ENCODE measurements at places on chromosomes 4 and X. TPM values are rescaled to one million over a fixed set of nuclear protein-coding genes. Genes with fewer than 3 reads are reported as not detected.
A peak's percentile ranks its signal among the peaks of the same experiment; 100 is the strongest.

Gene ZNF674
- polyA plus RNA-seq = 2.2 TPM

Gene STK32B
- 5.5 TPM for polyA plus RNA-seq

Gene CCNB3
- polyA plus RNA-seq = 0.09 TPM

Gene BTC
- polyA plus RNA-seq = not detected

Gene MAGEA11
- polyA plus RNA-seq = not detected

Gene DCLK2
- 15.5 TPM for polyA plus RNA-seq

Gene TEX11
- polyA plus RNA-seq = not detected

Gene ARMCX2
- 63.6 TPM for polyA plus RNA-seq

DNA sequence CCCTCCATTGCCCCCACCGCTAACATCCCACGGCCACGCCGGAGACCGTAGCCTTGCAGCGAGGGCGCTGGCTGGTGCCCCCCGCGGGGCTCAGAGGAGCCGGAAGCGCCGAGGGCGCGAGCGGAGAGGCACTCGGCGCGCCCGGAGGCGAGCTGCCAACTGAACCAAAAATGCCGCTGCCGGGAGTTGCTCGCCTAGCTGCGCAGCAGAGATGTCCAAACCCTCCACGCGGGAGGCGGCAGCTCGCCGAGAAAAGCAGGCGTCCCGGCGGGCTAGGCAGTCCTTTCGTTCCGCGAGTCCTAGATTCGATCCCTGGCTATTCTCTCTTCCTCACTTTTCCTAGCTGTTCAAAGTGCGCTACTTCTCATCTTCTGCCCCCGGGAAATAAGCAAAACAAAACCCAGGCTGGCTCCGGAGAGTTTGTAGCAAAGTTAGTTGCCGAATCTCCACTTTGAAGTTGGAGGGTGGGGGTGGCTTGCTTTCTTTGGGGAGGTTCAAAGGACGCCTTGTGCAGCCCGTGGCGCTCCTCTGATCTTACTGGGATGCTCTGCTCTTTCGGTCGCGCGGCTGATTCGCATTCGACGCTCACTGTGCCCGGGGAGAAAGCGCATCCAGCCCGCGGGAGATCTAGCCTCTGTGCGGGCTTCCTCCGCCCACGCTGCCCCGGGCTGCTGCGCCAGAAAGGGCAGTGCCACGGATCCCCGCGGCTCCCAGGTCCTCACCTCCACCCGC lies 723 bp downstream of the NKX6-1 start:
- H3K27me3 ChIP-seq = peaks cover 86% of the 10 kb centered on the region
- peak overlapping the region; percentile 48 for H3K4me3 ChIP-seq
- peak; percentile 7 for DNase-seq
- H3K36me3 ChIP-seq = no peaks in the 10 kb centered on the region
- no peak overlapping the region for H3K27ac ChIP-seq

- no peaks in the 10 kb centered on the region for H3K27me3 ChIP-seq
- no peak for DNase-seq
- H3K27ac ChIP-seq = no peak overlapping the region
- H3K36me3 ChIP-seq = no peaks in the 10 kb centered on the region
Observed at GRCh38 chrX:12570859-12571501, 220.2 kb upstream of the PRPS2 start.

DNA sequence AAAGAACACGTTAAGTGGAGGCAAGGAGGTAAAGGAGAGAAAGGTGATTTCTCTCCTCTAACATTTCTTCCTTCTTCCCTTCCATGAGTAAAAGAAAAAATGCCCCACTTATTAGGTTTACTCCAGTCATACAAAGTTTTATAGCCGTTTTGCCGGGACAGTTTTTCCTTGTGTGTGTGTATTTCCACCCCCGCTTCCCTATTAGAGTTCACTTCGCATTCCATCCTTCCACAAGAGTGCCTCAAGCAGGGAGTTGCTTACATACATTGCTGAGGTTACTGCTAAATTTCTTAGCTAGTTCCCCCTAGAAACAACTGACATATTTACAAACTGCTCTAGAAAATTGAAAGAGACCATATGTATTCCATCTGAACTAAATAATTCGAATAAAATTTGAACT lies 45.2 kb upstream of the BMP15 start:
- H3K27me3 ChIP-seq = peaks cover 3% of the 10 kb centered on the region
- no peaks in the 10 kb centered on the region for H3K4me1 ChIP-seq
- no peaks in the 10 kb centered on the region for H3K36me3 ChIP-seq
- H3K27ac ChIP-seq = no peak overlapping the region
- DNase-seq = no peak
- H3K4me3 ChIP-seq = no peak overlapping the region

DNA sequence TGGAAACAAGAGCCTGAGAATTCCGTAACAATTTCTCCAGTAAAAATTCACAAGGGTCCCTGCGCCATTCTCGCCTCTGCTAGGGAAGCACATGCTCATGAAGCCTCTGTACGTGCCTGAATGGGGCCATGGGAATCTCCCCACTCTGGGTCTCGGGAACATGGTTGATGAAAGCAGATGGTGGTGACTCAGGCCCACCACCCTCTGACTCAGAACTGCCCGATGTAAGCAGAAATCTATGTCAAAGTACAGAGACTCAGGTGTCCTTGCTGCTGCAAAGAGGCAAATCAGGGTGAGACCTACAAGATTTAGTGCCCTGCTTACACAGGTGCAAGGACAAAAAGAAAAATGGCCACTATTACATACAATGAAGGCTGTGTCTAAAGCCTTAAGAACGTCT lies 65.0 kb downstream of the SCD5 start:
- no peak overlapping the region for H3K27ac ChIP-seq
- no peaks in the 10 kb centered on the region for H3K27me3 ChIP-seq
- no peak overlapping the region for H3K4me3 ChIP-seq
- peak; percentile 93 for DNase-seq

GRCh38 chrX:137032341-137032694 lies 1.5 kb downstream of the GPR101 start:
- DNase-seq = no peak
- no peaks in the 10 kb centered on the region for H3K36me3 ChIP-seq
- peak overlapping the region; percentile 41 for H3K4me3 ChIP-seq
- H3K4me1 ChIP-seq = no peaks in the 10 kb centered on the region
- no peak overlapping the region for H3K27ac ChIP-seq

DNA sequence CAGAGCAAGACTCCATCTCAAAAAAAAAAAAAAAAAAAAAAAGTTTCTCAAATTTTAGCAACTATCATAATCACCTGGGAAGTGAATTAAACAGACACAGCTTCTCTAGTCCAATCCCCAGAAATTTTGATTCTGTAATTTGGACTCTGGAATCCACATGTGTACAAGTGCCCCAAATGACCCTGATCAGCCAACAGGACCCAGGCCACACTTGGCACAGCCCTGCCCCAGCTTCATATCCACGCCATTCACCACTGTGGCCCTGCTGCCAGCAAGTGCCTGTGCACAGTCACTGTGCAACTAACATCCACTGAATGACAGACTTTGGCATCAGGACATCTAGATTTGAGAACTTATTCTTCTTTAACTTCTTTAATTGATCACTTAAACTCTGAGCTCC lies 14.1 kb upstream of the CXCL13 start:
- H3K27ac ChIP-seq = no peak overlapping the region
- no peak for DNase-seq
- H3K36me3 ChIP-seq = no peaks in the 10 kb centered on the region
- H3K27me3 ChIP-seq = peaks cover 6% of the 10 kb centered on the region
- H3K4me3 ChIP-seq = no peak overlapping the region
- no peaks in the 10 kb centered on the region for H3K4me1 ChIP-seq

DNA sequence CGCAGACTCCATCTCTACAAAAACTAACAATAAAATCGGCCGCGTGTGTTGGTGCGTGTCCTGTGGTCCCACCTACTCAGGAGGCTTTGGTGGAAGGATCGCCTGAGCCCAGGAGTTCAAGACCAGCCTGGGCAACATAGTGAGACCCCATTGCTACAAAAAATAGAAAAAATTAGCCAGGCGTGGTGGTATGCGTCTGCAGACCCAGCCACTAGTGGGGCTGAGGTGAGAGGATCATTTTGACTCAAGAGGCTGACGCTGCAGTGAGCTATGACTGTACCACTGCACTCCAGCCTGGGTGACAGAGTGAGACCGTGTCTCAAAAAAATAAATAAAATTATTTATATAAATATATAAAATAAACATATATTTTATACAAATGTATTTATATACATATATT lies 22.3 kb downstream of the ASMTL start:
- no peak for DNase-seq
- H3K4me1 ChIP-seq = no peaks in the 10 kb centered on the region
- H3K36me3 ChIP-seq = peaks cover 31% of the 10 kb centered on the region
- no peak overlapping the region for H3K27ac ChIP-seq

DNA sequence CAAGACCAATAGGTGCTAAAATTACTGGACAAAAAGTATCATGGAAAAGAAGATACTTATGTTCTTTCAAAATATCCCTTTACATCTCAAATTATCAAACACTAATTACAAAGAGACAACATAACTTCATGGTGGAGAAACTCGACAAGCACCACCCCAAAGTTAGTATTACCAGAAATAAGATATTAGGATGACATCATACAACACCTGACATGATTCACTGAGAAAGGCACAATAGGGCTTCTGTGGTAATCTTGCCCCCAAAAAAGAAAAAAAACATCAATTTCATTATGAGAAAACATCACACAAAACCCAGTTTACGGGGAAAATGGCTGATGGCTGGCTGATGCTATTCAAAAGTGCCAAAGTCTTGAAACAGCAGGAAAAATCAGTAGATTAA lies 1781.7 kb upstream of the PCDH10 start:
- H3K27me3 ChIP-seq = no peaks in the 10 kb centered on the region
- no peaks in the 10 kb centered on the region for H3K36me3 ChIP-seq
- no peak overlapping the region for H3K4me3 ChIP-seq
- no peak overlapping the region for H3K27ac ChIP-seq
- no peak for DNase-seq
- no peaks in the 10 kb centered on the region for H3K4me1 ChIP-seq

DNA sequence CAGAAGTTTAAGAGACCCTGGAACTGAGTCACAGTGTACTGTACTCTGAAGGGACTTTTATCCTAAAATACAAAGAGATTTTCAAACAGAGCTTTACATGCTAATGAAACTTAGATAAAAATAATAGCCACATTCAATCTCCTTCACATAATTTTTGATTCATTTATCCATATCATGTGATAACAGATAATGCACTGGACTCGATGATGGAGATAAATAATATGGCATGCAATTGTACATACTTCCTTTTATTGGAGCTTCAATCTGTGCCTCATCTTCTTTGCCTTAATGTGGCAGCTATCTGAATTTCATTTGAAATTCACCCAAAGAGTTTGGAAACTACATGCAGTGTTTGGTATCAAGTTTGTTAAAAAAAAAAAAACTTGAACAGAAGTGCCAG lies 390.6 kb downstream of the CFAP47 start:
- no peak for DNase-seq
- H3K4me1 ChIP-seq = no peaks in the 10 kb centered on the region
- no peak overlapping the region for H3K4me3 ChIP-seq
- H3K27me3 ChIP-seq = no peaks in the 10 kb centered on the region
- H3K27ac ChIP-seq = no peak overlapping the region
- no peaks in the 10 kb centered on the region for H3K36me3 ChIP-seq

GRCh38 chr4:83664071-83664470 lies 128.2 kb downstream of the GPAT3 start:
- H3K4me1 ChIP-seq = no peaks in the 10 kb centered on the region
- H3K36me3 ChIP-seq = no peaks in the 10 kb centered on the region
- no peak overlapping the region for H3K27ac ChIP-seq
- peaks cover 2% of the 10 kb centered on the region for H3K27me3 ChIP-seq

DNA sequence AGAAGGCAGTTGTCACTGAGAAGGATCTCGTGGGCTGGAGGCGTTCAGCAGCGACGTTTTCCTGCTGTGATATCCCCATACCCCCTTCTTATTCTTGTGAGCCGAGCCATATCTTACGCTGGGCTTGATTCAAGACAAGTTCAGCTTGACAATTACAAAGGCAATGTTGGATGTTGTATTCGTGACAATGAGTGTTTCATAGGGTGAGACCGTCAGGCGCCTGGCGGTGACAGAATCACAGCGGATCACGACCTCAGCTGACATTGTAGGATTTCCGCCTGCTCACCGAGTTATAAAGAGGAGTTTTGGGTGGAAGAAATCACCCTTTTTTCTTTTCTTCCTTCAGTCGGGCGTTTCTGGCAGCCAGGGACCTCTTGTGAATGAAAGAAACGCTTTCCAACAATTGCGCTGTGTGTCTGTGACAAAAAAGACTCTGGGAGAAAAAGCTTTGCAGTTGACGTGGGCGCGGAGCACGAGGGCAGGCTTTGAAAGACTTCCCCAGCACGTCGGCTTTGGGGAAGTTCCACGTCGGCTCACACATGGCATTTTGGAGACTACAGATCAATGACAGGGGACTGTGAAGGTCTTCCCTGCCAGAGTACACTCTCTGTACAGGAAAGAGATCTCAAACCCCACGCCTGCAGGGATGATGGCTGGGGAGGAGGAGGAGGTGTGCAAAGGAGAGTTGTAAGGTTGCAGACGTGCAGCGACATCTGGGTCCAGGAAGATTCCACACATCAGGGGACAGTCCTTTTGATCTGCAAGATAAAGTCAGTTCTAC lies 135.4 kb downstream of the CRLF2 start:
- no peaks in the 10 kb centered on the region for H3K27me3 ChIP-seq
- H3K4me3 ChIP-seq = no peak overlapping the region
- H3K27ac ChIP-seq = no peak overlapping the region

DNA sequence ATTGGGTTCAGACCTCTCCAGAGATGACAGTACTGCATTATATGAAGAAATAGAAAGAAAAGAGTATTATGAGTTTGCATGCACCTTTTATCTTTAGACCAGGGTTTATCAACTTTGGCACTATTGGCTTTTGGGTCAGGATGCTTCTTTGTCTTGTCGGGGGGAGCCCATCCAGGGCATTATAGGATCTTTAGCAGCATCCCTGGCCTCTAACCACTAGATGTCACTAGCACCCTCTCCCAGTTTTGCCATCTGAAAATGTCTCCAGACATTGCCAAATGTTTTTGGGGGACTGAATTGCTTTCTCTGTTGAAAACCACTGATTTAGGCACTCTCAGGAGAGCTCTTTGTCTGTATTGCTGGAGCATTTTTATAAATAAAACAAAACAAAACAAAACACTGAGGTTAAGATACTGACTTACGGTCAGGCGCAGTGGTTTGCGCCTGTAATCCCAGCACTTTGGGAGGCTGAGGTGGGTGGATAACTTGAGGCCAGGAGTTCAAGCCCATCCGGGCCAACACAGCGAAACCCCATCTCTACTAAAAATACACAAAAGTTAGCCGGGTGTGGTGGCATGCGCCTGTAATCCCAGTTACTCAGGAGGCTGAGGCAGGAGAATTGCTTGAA lies 23.6 kb downstream of the CA5B start:
- H3K27me3 ChIP-seq = no peaks in the 10 kb centered on the region
- no peak overlapping the region for H3K27ac ChIP-seq
- no peaks in the 10 kb centered on the region for H3K4me1 ChIP-seq

- H3K4me1 ChIP-seq = no peaks in the 10 kb centered on the region
- no peaks in the 10 kb centered on the region for H3K27me3 ChIP-seq
- H3K27ac ChIP-seq = no peak overlapping the region
Observed at GRCh38 chr4:141107927-141108326, 25.3 kb downstream of the RNF150 start.

- H3K27me3 ChIP-seq = no peaks in the 10 kb centered on the region
- no peak overlapping the region for H3K4me3 ChIP-seq
- peaks cover 2% of the 10 kb centered on the region for H3K4me1 ChIP-seq
- H3K27ac ChIP-seq = no peak overlapping the region
- DNase-seq = no peak
- no peaks in the 10 kb centered on the region for H3K36me3 ChIP-seq
Observed at GRCh38 chrX:154004315-154004714, 15.4 kb downstream of the IRAK1 start.

Data from IMR-90 (cell line).